ENCODE measurements at places on chromosomes 7 and 10.

DNA sequence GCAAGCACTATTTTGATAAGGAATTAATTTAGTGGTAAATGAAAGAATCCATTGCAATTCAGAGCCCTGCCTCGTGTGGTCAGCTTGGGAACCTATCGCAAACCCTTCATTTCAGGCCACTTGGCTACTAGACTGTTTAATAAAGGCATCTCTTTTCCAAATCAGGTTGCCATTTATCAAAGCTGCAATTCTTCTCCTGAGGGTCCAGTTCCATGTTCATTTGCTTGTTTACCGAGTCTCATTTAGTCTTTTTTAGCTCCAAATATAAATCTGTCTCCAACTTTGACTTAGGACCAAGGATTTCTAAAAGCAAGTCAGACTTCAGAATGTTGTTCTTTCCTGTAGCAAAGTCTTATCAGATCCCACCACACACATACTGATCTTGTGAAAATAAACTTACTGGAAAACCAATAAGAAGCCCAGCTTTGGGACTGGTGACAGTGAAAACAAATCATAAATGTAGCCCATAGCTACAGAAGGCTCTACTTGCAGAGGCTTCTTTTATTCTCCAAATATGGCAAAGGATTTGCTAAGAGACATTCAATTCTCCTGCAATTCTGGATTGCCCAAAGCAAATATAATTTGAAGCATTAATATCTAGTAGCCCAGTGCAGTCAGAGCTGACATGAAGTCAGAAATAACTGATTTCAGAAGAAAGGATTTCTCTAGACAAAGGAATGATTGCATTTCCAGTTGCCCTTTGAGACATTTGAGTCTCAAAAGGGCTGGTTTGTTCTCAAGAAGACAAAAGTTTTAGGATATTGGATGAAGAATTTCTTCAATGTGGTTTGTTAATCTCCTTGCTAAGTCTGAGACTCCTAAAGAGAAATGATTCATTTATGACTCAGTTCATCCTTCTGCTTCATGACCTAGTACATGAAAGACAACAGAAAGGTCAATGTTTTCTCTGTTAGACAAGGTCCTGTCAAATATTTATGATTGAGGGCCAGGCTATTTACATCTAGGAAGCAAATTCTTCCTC lies 28.0 kb downstream of the PPP1R3C start:
- DNase-seq = no peak

DNA sequence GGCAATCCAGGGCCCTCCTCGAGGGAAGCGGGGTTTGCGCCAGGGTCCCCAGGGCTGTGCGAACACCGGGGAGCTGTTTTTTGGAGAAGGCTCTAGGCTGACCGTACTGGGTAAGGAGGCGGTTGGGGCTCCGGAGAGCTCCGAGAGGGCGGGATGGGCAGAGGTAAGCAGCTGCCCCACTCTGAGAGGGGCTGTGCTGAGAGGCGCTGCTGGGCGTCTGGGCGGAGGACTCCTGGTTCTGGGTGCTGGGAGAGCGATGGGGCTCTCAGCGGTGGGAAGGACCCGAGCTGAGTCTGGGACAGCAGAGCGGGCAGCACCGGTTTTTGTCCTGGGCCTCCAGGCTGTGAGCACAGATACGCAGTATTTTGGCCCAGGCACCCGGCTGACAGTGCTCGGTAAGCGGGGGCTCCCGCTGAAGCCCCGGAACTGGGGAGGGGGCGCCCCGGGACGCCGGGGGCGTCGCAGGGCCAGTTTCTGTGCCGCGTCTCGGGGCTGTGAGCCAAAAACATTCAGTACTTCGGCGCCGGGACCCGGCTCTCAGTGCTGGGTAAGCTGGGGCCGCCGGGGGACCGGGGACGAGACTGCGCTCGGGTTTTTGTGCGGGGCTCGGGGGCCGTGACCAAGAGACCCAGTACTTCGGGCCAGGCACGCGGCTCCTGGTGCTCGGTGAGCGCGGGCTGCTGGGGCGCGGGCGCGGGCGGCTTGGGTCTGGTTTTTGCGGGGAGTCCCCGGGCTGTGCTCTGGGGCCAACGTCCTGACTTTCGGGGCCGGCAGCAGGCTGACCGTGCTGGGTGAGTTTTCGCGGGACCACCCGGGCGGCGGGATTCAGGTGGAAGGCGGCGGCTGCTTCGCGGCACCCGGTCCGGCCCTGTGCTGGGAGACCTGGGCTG lies 26.0 kb downstream of the PRSS2 start:
- no peak for DNase-seq

DNA sequence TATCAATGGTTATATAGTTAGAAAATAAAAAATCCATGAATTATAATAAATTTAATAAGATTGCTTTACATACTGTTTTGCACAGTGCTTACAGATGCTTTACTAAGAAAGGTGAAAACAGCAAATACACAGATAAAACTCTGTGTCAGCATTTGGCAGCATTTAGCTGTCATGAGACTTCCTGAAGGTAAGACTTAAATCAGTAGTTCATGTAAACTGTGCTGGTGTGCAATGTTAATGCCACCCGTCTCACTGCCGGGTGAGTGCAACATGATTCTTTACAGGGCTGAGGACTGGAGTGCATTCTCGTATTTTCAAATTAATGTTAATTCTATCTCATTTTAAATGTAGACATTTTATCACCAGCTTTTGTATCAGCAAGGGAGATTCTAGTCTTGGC lies 326.2 kb upstream of the POT1 start:
- no peak for DNase-seq

DNA sequence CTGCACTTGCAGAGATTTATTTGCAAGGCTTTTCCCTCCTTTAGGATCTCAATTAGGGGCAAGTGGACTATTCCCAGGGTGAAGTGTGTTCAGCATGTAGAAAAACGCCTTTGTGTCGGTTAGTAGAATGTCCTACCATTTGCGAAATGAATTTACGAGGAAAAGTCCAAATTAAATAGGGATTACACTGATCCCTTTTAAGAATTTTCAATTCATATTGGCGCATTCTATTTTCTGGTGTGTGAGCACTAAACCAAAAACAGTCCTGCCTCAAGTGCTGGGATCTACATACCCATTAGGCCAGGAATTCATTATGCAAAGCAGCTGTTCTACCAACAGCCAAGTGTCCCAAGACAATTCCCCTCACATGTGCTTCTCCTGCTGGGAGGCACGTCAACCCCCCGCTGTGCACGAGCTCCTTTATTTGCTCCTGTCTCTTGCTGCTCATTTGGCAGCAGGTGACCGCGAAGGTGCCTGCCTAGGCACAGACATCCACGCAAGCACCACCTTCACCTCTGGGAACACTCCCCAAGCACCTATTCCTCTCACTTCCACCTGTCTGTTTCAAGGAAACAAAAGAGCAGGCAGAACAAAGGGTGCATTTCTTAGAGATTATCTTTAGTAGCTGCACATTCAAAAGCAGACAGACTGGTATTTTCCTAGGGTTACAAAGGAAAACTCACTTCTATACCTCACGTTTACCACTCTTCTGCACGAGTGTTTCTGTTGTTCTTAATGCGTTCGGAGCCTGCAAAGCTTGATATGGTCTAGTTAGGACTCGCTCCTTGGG lies 134.6 kb upstream of the FGFR2 start:
- DNase-seq = no peak

DNA sequence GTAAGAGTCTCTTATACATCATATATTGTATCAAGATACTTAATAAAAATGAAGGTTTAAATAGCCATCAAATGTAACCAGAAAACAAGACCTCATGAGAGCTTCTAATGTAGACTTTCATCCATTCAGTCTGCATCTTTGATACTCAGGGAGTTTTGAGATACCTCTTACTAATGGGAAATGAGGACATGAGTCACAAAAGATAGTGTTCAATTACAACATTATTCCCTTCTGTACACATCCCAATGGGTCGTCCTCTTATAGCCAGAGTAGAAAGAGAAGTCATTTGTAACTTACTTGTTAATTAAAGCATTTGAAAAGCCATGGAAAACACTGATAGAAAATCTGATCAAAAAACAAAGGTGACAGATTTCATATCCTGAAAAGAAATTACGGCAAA lies 19.4 kb downstream of the SHTN1 start:
- no peak for DNase-seq

DNA sequence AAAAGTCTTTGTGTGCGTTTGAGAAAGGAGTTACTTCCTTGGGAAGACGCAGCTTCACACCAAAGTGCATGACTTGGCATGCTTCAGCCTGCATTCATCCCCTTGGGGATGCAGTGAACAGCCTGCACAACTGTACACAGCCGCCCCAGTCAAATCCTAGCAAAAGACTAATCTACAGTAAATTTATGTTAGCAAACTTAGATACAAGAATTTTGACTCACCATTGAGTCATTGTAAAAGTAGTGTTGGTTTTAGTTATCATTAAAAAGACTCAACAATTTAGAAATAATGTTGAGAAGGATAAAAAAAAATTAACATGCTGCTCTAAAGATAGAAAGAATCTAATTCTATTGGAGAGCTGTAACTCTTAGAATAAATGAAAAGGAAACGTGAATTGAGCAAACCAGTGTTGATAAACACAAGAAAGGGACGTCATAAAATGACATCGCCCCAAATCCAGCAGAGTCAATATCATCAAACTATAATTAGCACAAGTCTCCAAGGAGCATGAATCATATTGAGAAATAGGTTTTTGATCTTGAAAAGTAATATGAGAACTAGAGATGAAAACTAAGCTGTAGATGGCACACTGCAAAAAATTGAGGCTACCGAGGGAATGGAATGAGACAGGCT lies 11.9 kb upstream of the OPTN start:
- DNase-seq = no peak

GRCh38 chr7:105875505-105875904 lies 894 bp downstream of the ATXN7L1 start:
- no peak for DNase-seq

- DNase-seq = no peak
Observed at GRCh38 chr7:82126576-82126975, 317.0 kb downstream of the CACNA2D1 start.

DNA sequence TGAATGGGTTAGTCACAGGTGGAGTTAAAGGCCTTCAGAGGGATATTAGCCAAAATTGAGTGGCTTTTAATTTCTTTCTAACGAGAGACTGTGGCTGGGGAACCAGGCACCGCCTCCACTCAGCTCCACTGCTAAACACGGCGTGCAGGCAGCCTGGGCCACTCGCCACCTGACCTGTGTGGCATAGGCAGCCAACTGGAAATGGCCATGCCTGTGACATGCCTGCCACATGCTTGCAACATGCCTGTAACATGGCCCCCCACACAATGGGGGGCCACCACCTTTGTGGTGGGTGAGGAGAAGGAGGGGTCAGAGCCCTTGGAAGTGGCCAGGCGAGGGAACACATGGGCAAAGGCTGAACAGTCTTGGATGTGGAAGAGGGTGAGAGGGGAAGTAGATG lies 60.1 kb upstream of the PAX2 start:
- DNase-seq = no peak

GRCh38 chr10:2340831-2341647 lies 603.7 kb upstream of the ADARB2 start:
- no peak for DNase-seq

- no peak for DNase-seq
Observed at GRCh38 chr7:110774071-110774470, 316.9 kb upstream of the LRRN3 start.

Data from CD4-positive, alpha-beta memory T cell (primary cell).